ENCODE measurements at places on chromosomes 1 and 21.
A peak's percentile ranks its signal among the peaks of the same experiment; 100 is the strongest.

GRCh38 chr1:8396786-8397406, 79.0 kb downstream of the SLC45A1 start:
- DNase-seq = peak; percentile 97

GRCh38 chr1:244791061-244791460, 44.4 kb upstream of the COX20 start:
- DNase-seq = no peak

GRCh38 chr1:91792489-91793071, 93.4 kb downstream of the TGFBR3 start:
- DNase-seq = no peak

GRCh38 chr1:15963968-15964648, 11.8 kb downstream of the ZBTB17 start:
- no peak for DNase-seq

DNA sequence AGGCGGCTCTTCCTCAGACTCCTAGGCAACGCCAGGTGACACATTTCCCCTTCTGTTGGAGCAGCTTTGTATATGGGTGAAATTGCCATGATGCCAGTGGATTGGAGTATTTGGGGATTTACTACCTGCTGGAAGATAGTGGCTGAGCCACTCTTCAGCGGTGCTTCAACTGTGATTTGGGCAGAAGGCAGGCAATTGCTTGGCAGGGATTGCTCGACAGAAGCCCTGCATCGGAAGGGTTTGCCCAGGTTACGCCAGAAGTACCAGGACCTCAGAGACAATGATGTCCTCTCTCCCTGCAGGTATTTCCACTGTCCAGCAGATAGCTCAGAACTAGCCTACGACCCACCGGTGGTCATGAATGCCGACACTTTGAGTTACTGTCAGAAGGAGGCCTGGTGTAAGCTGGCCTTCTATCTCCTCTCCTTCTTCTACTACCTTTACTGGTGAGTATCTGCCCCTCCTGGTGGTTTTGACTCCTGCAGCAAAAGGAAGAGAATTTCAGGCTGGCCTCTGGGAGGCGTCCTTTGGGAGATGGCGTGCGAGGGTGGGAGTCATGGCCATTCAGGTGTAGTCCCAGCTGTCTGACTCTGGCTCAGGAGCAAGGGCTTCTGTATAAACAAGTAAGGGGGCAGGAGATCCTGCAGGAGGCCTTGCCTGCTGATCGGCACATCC, 118.3 kb downstream of the CNIH3 start:
- DNase-seq = no peak

GRCh38 chr1:11461531-11462137, 17.3 kb upstream of the DISP3 start:
- no peak for DNase-seq

- DNase-seq = no peak
Measured at GRCh38 chr1:18109756-18110597, 2.4 kb downstream of the IGSF21 start.

All from kidney glomerular epithelial cell (primary cell).